ENCODE measurements at places on chromosomes 4 and X.

GRCh38 chrX:123464709-123465108 lies 268.1 kb downstream of the THOC2 start:
- no peak for DNase-seq

DNA sequence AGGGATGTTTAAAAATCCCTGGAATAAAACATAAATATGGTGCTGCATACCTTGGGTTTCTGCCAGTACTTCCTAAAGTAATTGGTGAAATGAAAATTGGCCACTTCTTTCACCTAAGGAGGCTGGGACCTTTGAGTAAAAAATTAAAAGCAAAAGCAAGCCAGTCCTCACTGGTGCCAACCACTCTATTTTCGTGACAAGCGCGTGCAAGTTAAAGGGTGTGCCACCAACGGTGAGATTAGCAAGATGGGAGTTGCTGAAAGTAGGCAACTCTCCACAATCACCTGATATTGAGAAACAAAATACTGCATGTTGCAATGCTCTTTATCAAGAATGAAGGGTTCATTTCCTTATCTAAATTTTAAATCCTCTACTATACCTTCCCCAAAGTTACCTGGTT lies 19.7 kb upstream of the RTL9 start:
- no peak for DNase-seq

GRCh38 chr4:150232029-150232428 lies 153.8 kb downstream of the DCLK2 start:
- DNase-seq: no peak

- DNase-seq: no peak
Observed at GRCh38 chr4:24032371-24032989, 142.6 kb upstream of the PPARGC1A start.

DNA sequence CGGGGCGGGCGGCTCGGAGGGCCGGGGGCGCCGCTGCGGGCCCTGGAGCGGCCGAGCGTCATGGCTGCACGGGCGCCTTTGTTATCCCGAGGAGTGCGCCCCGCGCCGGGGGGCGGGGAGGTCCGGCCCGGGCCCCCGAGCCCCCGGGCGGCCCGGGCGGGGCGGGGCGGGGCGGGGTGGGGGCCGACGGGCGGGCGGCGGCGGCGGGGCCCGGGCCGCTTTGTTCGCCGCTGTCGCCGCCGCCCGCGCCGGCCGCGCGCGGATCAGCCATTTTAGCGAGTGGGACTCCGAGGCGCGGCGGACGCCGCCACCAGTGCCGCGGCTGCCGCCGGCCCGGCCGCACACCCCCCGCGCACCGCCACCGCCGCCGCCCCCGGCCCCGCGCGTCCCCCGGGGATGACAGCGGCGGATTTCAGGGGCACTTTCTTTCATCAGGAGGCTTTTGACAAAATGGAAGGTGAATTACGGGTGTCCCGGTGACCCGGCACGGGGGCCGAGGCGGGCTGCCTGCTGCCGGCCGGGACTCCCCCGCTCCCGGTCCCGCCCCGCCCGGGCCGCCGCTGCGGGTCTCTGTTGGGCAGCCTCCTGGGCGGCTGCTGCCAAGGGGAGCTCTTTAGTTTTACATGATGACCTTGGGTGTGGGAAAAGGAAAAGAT lies 1.2 kb downstream of the HMGB3 start:
- DNase-seq: no peak

DNA sequence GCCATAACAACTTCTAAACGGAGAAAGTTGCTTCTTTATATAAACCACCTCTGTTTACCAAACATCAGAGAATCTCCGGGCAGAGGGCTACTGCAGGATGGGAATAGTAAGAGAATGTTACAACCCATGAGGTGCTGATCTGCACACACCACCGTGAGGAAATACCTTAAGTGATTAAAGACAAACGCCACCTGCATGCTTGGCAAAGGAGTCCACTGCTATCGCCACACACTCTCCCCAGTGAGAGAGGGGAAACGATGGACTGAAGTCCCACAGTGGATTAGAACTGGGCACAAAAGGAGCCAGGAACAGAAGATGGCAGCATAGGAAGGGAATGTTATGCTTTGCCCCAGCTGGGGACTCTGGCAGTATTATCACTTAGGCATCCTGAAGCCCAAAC lies 15.6 kb downstream of the MAML3 start:
- DNase-seq: no peak
